ENCODE measurements at places on chromosomes 16 and 17.
A peak's percentile ranks its signal among the peaks of the same experiment; 100 is the strongest.

- DNase-seq: no peak
These were observed 109.0 kb downstream of the FTO start for GRCh38 chr16:53812914-53813313.

- no peak for DNase-seq
These were observed 171.7 kb downstream of the C16orf95 start for GRCh38 chr16:87145181-87146176.

- DNase-seq: no peak
These were observed 219.7 kb downstream of the GSG1L start for GRCh38 chr16:27843800-27844199.

- no peak for DNase-seq
These were observed 28.3 kb upstream of the PABPN1L start for GRCh38 chr16:88894681-88895300.

- no peak for DNase-seq
These were observed 825 bp upstream of the RHBDL3 start for GRCh38 chr17:32264823-32265191.

- DNase-seq: no peak
These were observed at the start of gene HOXB5 for GRCh38 chr17:48593126-48593829. TSS of gene HOXB5 (minus strand) at chr17:48593779. CDS start at chr17:48593682, 97 bp downstream.

GRCh38 chr16:22297114-22297870, at the start of gene POLR3E:
TSS of gene POLR3E (plus strand) at chr16:22297409. CDS start at chr16:22302969, 5,560 bp downstream.
- peak; percentile 90 for DNase-seq

GRCh38 chr16:53085931-53086421, 31.2 kb downstream of the CHD9 start:
- DNase-seq: peak; percentile 52

GRCh38 chr16:76311260-76311659, 34.1 kb downstream of the CNTNAP4 start:
- DNase-seq: no peak

GRCh38 chr16:14509055-14509454, 121.0 kb downstream of the PARN start:
- peak; percentile 55 for DNase-seq

DNA sequence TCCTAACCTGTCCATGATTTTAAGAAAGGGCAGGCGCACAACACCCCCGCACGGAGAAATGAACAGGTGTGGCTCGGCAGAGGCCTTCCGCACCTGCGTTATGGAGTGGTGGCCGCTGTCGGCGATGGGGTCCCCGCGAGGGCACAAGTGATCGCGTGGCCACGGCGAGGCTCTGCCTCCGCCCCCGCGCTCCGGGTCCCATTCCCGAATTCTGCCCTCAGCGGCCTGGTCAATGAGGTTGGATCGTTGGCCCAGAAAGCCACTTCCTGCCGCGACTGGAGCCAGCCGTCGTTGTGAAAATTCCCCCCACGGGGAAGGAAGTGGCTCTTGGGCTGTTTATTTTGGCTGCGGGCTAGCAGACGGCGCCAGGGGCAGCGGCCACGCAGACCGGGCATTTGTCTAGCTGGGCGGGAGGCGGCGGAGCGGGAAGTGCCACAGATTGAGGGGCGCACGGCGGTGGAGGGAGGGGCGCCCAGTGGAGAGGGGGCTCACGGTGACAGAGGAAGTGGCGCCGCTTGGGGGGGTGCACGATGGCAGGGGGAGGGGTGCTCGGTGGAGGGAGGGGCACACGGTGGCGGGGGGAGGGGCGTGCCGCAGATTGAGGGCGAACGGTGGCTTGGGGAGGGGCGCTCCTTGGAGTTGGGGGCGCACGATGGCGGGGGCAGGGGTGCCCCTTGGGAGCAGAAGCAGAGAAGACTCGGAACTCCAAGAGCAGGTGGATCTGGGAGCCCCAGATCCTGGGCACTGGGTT, 25.0 kb downstream of the MRC2 start:
- no peak for DNase-seq

GRCh38 chr16:14285513-14286367, 214.6 kb downstream of the MRTFB start:
- peak; percentile 85 for DNase-seq

DNA sequence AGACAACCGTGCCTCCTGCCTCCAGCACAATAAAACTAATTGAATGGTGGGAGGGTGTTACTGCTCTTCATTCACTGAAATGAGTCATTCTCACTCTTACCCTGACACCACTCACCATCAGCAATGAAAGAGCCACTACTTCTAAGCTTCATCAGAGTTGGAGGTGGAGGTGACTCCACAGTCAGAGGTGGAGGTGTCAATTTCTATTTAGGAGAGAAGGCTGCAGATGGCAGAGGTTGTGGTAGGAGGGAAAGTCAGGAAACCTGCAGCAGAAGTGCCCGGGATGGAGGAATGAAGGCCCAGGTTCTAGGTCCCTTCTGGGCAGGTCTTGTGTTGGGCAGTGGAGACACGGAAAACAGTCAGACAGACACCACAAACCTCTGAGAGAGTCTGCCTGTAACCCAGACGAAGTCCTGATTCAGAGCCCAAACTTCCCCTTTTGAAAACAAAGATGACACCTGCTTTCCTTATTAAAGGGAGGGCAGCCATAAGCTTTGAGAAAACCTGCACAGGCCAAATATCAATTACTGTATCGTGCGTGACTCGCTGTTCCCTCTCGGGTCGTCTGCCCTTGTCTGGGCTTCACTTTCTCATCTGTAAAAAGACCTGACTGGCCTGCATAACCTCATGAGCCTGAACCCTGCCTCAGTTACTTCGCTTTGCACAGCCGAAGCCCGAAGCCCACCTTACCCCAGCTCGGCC, 668 bp downstream of the ATPAF2 start:
- DNase-seq: no peak

GRCh38 chr16:51710905-51711563, 560.0 kb upstream of the SALL1 start:
- no peak for DNase-seq

DNA sequence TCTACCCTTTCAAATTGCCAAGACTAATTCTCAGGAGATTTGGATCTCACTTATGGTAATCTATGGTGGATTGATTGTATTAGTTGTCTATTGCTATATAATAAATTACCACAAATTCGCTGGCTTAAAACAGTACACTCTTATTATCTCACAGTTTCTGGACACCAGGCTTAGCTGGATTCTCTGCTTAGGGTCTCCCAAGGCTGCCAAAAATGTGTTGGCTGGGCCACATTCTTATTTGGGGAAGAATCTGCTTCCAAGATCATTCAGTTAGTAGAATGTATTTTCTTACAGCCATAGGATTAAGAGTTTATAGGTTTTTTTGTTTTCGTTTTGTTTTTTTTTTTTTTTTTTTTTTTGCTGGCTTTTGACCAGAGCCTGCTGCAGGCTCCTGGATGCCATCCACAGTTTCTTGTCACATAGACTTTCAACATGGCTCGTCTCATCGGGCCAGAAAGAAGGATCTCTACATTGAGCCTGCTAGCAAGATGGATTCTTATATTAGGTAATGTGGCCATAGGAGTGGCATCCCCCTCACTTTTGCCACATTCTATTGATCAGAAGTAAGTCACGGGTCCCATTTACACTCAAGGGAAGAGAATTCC, 415.3 kb downstream of the KIF2B start:
- DNase-seq: no peak

DNA sequence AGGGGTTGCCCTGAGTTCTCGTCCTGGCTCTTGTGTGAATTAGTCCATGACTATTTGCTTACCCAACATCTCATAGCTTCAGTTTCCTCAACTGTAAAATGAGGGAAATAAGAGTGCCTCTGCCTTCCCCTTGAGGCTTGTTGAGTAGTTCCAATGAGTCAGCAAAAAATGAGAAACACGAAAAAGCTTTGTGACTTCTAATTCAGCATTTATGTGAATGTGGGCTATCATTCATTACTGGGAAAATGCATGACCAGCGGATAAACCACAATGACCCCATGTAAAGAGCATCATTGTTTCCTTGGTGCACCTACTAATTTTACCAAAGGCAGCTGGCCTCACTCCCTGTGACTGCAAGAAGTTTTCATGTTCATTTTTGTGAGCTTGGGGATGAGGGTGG, 374.6 kb upstream of the HSBP1 start:
- no peak for DNase-seq

DNA sequence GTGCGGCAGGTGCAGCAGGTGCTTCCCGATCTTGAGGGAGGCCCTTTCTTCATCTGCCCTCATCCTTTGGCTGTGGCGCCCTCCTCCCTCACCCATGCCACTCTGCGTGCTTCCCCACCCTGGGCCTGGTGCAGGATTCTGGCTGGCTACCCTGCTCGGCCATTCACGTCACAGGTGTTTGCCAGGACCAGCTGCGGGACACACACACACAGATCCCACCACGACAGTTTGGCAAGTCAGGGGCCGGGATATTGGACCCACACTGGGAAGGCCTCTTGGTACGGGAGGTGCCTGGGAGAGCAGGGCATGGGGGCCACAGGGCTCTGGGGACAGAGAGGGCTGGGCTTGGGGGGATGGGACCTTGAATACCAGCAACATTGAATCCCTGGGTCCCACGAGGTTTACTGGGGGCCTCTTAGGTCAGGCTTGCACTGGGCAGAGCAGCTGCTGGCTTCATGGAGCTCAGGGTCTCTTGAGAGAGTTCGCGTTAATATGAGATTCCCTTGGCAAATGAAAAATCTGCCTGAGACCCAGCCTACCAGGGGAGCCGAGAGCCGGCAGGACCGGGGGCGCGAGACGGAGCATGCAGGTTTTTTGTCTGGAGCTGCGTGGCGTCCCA, 15.1 kb downstream of the ADCY7 start:
- no peak for DNase-seq

- no peak for DNase-seq
These were observed 5.9 kb downstream of the GSPT1 start for GRCh38 chr16:11909653-11910545.

GRCh38 chr17:16529906-16530305, 37.9 kb upstream of the LRRC75A start:
- no peak for DNase-seq

- DNase-seq: no peak
These were observed 130.8 kb downstream of the XYLT1 start for GRCh38 chr16:17339764-17340541.

DNA sequence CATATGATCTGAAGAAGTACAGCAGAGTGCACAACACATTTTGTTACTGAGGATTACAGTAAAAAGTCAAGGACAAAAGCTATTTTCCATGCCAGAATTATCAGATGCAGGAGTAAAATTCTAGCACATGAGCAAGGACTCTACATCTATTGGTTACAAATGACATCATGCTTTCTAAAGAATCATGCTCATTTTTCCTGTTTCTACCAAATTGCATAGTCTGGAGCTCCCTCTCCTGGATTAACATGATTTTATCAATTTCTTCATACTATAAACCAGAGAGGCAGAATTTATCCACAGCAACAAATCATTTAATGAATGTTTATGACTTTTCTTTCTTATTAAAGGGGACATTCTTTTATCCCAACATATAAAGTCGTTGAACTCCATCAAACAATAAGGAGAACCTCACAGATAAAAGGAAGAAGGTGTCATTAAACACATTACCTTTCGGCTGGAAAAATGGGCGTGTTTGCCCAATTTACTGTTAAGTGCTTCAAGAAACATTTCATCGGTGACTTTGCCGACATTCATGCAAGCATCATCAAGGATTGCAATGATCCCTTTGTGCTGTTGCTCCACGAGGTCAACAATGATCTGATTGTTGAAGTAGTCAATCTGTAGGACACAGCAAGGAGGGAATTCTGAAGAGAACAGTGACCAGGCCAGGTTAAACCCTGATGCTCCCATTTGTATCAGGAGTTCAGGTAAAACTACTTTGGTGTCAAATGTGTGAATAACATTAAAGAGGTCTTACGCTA, 121.7 kb downstream of the MYO1D start:
- DNase-seq: peak; percentile 67

- DNase-seq: no peak
These were observed 8.2 kb downstream of the IGFBP4 start for GRCh38 chr17:40451420-40451819.

GRCh38 chr16:77780378-77780837, 8.0 kb upstream of the VAT1L start:
- no peak for DNase-seq

DNA sequence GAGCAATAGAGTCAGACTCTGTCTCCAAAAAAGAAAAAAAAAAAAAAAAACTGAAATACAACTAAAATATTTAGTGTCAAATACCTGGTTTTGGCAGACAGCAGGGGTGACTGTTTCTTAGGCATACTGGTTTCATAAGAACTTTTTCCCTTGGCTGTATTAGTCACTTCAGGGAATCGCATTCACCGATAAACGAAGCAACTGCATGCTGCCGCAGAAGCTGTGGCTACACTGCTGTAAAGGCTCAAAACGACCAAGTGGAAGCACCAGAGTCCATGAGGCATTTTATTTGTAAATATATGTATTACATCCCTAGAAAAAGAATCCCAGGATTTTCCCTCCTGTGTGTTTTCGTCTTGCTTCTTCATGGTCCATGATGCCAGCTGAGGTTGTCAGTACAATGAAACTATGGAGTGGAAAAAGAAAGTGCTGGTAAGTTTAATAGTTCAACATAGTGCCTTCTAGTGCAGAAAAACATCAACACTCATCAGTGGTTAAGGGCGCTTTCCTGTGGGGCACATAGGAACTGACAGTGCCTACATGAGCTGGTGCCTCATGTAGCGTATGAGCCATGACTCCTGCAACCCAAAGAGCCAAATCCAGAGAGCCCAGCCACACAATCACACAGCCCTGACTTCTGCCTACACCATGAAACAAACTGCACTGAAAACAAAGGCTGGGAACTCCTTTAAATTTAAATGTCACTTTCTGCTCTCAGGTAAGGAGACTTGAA, 7.3 kb downstream of the RPS15A start:
- DNase-seq: no peak

DNA sequence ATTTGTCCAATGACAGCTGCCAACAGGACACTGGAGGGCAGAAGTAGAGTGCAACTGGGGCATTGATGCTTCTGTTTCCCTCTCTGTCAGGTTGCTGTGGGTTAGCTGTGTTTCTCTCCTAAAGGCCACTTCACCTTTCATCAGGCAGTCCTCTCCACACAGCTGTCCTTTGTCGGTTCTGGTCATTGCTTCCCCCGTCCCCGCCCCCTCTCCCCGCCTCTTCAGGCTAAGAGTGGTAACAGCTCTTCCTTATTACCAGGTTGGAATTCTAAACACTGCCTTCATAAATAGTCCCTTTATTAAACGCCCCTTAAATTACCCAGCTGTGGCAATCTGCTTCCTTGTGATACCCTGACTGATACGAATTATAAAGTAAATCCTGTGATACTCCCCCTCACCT, 31.8 kb upstream of the NSRP1 start:
- DNase-seq: no peak

DNA sequence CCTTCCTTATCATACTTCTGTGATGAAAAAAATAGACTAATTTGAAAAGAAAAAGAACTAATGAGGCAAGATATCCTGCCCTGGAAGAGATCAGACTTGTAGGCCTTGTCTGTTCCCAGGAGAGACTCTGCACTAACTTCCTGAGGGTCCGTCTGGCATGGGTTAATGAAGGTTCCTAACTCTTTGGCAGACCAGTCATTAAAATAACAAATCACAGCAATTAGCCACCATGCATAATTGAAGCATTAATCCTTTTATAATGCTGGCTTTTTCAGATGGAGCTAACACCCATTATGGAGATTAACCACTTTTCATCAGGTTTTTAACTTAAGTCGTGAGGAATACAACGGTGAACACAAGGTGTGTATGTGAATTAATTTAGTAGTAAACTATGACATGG, 10.4 kb upstream of the KRT10 start:
- no peak for DNase-seq

GRCh38 chr17:66171172-66171571, 20.8 kb downstream of the CEP112 start:
- no peak for DNase-seq

GRCh38 chr17:74128456-74129211, 74.8 kb upstream of the RPL38 start:
- DNase-seq: no peak

GRCh38 chr16:85114909-85115567, 2.8 kb upstream of the CIBAR2 start:
- DNase-seq: peak; percentile 11

GRCh38 chr17:31386542-31387075, 4.9 kb upstream of the RAB11FIP4 start:
- no peak for DNase-seq
